ENCODE measurements at places on chromosomes 3 and 15. TPM values are rescaled to one million over a fixed set of nuclear protein-coding genes. Genes with fewer than 3 reads are reported as not detected.

CCDC13 gene
- 1.4 TPM for total RNA-seq

SLCO2A1 gene
- 87.8 TPM for total RNA-seq

LRRIQ4 gene
- not detected for total RNA-seq

UPK1B gene
- not detected for total RNA-seq

NUP210 gene
- total RNA-seq: 2.2 TPM

PRR20G gene
- not detected for total RNA-seq

RTP2 gene
- total RNA-seq: not detected

GABRA5 gene
- total RNA-seq: not detected

SLC22A14 gene
- total RNA-seq: not detected

ABI3BP gene
- 243 TPM for total RNA-seq

RABL3 gene
- 16.9 TPM for total RNA-seq

SCAMP5 gene
- 2.9 TPM for total RNA-seq

TMEM158 gene
- total RNA-seq: 22.7 TPM

GUCA1C gene
- total RNA-seq: not detected

MORC1 gene
- total RNA-seq: not detected

PLA2G4D gene
- total RNA-seq: not detected

PLSCR2 gene
- total RNA-seq: 0.43 TPM

MRPS22 gene
- 30.3 TPM for total RNA-seq

MITF gene
- total RNA-seq: 25.9 TPM

RARRES1 gene
- 424 TPM for total RNA-seq

SKOR1 gene
- total RNA-seq: 0.51 TPM

CHRD gene
- total RNA-seq: 32.6 TPM

MST1R gene
- total RNA-seq: 1.4 TPM

RASGRP1 gene
- 0.67 TPM for total RNA-seq

CLDN16 gene
- total RNA-seq: not detected

PATL2 gene
- total RNA-seq: 2.2 TPM

ECE2 gene
- total RNA-seq: not detected

SPINK8 gene
- total RNA-seq: not detected

TMEM212 gene
- total RNA-seq: not detected

SMCO1 gene
- total RNA-seq: not detected

CEP70 gene
- 52.8 TPM for total RNA-seq

PLCB2 gene
- 29.0 TPM for total RNA-seq

POLQ gene
- total RNA-seq: 0.48 TPM

RTP4 gene
- total RNA-seq: 2.7 TPM

CFAP100 gene
- total RNA-seq: not detected

RPP25 gene
- 9.3 TPM for total RNA-seq

TMIE gene
- 1.4 TPM for total RNA-seq

TLR9 gene
- 0.52 TPM for total RNA-seq

PFKFB4 gene
- 2.0 TPM for total RNA-seq

SPATA12 gene
- not detected for total RNA-seq

PP2D1 gene
- not detected for total RNA-seq

GOLGA8N gene
- 19.4 TPM for total RNA-seq

Measured in posterior vena cava (tissue), 2 donors.